Prostate gland (tissue), 2 donors: ENCODE measurements at places on chromosomes 1 and 21. TPM values are rescaled to one million over a fixed set of nuclear protein-coding genes. Genes with fewer than 3 reads are reported as not detected.

Gene PAQR6
- total RNA-seq = 2.8 TPM

DNA sequence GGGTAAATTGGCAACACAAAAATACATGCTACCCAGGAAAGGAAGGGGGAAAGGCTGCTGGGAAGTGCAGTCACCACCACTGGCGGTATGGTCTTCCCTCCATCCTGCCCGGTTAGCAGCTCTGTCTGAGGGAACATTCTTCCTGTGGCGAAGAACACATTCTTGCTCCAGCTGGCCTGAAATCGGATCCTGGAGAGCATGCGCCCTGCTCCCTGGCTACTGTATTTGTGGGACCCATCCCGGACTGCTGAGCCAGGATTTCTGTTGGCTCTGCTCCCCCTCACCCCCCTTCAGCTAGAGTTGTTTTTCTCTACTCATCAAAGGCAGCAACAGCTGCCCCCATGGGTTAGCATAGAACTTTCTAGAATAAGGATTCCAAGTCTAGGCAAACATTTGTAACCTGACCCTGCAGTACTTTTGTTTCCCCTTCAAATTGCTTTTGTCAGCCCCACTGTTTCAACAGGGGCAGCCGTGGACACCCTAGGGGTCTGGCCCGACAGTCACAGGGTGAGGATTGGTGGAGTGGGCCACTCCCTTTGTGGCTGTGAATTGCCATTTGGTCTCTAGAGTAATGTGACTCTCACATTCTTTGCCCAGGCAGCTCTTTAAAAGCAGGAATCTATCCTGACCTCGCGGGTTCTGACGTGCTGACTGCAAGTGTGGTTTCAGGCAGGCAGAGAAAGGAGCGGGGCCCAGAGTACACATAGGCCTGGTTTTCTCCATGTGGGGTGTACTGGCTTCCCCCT lies 157.7 kb downstream of the TOMM20 start:
- DNase-seq = peak; percentile 68

Gene C1orf53
- 13.2 TPM for total RNA-seq

Gene LEMD1
- 0.68 TPM for total RNA-seq

Gene OR2AK2
- total RNA-seq = not detected

Gene PGLYRP4
- not detected for total RNA-seq

DNA sequence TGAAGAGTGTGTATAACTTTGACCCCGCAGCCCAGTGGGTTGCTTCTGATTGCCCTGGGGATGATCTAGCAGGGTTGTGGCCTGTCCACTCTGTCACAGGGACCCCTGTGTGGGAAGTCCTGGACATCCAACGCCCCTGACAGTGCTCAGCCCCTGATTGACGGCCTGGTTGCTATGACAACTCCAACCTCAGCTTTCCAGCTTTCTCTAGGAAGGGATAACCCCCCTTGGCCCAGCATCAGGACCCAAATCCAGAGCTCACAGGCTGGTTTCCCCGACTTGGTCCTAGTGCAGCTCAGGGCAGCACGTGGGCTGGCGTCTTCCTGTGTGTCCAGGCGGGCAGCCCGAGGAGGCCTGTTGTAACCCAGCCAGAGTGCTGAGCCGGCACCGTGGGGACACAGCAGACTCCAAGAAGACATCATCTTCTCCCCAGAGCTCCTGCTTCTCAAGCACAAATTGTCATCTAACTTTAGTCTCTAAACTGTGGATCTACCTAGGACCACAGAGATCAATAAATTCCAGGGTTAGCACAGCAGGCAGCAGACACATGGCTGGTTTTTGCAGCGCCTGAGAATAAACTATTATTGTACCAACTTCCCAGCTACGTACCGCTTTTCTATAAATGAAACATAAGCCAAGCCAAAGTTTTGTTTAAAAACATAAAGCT lies 18.9 kb upstream of the PDXK start:
- DNase-seq = no peak

Gene FCRL5
- not detected for total RNA-seq

GRCh38 chr21:38269576-38269936 lies 12.8 kb downstream of the KCNJ15 start:
- DNase-seq = no peak

Gene PEX14
- total RNA-seq = 34.7 TPM

DNA sequence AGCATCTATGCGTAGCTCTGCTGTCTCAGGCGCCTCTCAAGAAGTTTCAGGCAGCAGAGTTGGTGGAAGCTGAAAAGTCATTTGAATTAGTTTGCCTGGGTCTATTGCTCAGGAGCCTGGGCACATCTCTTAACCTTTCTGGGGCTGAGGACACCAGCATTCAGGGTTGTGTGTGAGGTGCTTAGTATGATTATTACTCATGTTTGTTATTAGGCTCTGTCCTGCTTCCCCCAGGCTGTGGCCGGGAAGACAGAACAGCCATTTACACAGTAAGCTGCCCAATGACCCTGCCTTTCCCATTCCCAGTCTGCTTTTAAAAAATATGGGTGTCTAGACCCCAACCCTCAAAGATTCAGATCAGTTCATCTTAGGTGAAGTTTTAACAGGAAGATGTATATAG lies 53.9 kb upstream of the CACNA1E start:
- no peak for DNase-seq

GRCh38 chr21:31559368-31560119 lies 99.9 kb upstream of the SOD1 start:
- peak; percentile 92 for DNase-seq

GRCh38 chr1:173451981-173452380 lies 25.2 kb upstream of the PRDX6 start:
- DNase-seq = peak; percentile 93

Gene OLIG2
- total RNA-seq = not detected

DNA sequence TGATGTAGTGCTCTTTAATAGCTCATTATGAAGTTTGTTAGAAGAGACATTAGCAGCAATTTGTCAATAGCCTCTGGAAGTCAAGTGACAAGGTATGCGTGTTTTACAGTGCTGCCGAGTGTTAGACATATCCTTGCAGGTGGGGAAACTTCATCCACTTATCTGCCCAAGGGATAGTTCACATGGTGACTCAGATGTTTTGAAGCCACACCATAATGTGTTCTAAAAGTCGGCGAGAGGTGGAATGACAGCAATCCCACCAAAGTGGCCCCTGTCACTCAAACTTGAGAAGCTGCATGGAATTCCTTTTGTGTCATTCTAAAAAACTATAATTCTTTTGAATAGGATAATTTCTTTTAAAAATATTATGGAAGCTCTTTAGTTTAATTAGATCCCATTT lies 98.1 kb downstream of the RUNX1 start:
- DNase-seq = no peak
